ENCODE measurements at places on chromosomes 13 and 19. TPM values are rescaled to one million over a fixed set of nuclear protein-coding genes. Genes with fewer than 3 reads are reported as not detected.

- peaks cover 68% of the 10 kb centered on the region for H3K27me3 ChIP-seq
- peaks cover 6% of the 10 kb centered on the region for H3K36me3 ChIP-seq
- peaks cover 38% of the 10 kb centered on the region for H3K4me1 ChIP-seq
- no peak overlapping the region for H3K4me3 ChIP-seq
- DNase-seq = no peak
- no peak overlapping the region for H3K27ac ChIP-seq
Observed at GRCh38 chr13:48570216-48570828, 37.4 kb upstream of the RCBTB2 start.

DNA sequence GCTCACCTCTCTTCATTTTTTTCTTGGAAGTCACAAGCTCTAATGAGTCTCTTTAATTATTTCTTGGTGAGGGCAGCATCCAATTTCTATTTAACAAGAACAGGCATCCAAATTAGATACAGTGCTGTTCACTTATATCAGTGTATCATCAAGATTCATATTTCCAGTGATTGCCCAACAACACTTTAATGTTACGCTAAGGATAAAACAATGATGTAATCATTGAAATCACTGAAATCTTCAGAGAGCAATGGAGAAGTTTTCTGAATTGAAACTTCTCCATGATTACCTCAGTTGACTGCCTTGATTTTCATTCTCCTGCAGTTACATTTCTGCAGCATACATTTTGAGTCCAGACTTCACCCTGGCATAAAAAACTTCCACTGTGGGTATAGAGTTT, 17.1 kb upstream of the LRCH1 start:
- no peaks in the 10 kb centered on the region for H3K36me3 ChIP-seq
- DNase-seq = no peak
- H3K4me1 ChIP-seq = peaks cover 11% of the 10 kb centered on the region
- H3K27ac ChIP-seq = no peak overlapping the region
- H3K27me3 ChIP-seq = peaks cover 5% of the 10 kb centered on the region

DNA sequence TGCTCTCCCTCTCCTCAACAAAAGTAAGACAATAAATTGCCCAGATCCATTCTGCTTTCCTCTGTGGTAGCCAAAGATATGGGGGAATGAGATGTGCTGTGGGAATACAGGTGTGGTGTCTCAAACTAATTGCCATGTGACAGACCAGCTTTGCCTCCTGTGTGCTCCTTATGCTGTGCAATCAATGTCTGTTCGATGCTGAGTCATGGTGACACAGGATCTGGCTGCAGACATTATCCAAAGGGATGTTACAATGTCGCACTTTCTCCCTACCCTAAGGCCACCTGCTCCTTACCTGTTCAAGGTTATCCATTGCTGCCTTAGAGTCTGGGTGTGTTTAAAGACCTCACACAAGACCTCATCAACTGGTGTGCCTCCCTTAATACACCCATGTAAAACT, 32.5 kb downstream of the FGF14 start:
- no peak overlapping the region for H3K27ac ChIP-seq
- H3K4me3 ChIP-seq = no peak overlapping the region
- DNase-seq = no peak
- no peaks in the 10 kb centered on the region for H3K27me3 ChIP-seq
- H3K36me3 ChIP-seq = no peaks in the 10 kb centered on the region
- H3K4me1 ChIP-seq = no peaks in the 10 kb centered on the region

- DNase-seq = no peak
- no peaks in the 10 kb centered on the region for H3K36me3 ChIP-seq
- H3K4me3 ChIP-seq = no peak overlapping the region
Observed at GRCh38 chr13:66180836-66181235, 1049.3 kb downstream of the PCDH9 start.

GRCh38 chr13:103618151-103618550, 551.9 kb upstream of the SLC10A2 start:
- no peaks in the 10 kb centered on the region for H3K4me1 ChIP-seq
- no peaks in the 10 kb centered on the region for H3K27me3 ChIP-seq
- H3K27ac ChIP-seq = no peak overlapping the region
- no peak for DNase-seq

- H3K27ac ChIP-seq = no peak overlapping the region
- H3K36me3 ChIP-seq = no peaks in the 10 kb centered on the region
- peaks cover 4% of the 10 kb centered on the region for H3K4me1 ChIP-seq
- H3K27me3 ChIP-seq = no peaks in the 10 kb centered on the region
- no peak overlapping the region for H3K4me3 ChIP-seq
- DNase-seq = no peak
Observed at GRCh38 chr13:23771552-23771951, 117.6 kb downstream of the MIPEP start.

DNA sequence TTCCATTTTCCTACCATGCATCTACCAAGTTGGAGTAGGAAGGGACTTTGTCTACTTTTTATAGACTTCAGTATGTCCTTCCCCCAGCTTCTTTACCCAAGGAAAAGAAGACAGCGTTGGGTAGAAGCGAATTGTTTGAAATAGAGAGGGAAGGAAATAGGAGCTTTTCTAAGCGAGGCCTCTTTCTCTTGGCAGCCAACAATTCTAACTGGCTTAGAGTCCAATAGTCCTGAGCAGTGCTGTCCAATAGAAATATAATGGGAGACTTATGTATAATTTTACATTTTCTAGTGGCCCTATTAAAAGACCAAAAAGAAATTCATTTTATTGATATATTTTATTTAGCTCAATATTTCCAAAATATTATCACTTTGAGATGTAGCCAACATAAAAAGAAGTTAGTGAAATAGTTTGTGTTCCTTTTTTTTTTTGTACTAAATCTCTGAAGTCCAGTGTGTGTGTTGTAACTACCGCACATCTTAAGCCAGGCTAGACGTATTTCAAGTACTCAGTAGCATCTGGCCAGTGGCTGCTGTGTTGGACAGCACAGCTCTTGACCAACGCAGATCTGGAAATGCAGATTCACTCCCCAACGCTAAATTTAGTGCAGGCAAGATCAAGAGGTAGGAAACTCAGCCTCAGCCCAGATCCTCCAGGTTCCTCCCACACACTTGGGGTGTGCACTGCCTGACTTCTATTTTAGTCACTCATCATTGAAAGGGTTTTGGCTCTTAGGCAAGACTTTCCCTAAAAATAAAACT, 179.2 kb downstream of the SHISA2 start:
- no peak for DNase-seq
- H3K4me3 ChIP-seq = peak overlapping the region; percentile 27
- H3K27me3 ChIP-seq = peaks cover 2% of the 10 kb centered on the region
- peaks cover 69% of the 10 kb centered on the region for H3K4me1 ChIP-seq

DNA sequence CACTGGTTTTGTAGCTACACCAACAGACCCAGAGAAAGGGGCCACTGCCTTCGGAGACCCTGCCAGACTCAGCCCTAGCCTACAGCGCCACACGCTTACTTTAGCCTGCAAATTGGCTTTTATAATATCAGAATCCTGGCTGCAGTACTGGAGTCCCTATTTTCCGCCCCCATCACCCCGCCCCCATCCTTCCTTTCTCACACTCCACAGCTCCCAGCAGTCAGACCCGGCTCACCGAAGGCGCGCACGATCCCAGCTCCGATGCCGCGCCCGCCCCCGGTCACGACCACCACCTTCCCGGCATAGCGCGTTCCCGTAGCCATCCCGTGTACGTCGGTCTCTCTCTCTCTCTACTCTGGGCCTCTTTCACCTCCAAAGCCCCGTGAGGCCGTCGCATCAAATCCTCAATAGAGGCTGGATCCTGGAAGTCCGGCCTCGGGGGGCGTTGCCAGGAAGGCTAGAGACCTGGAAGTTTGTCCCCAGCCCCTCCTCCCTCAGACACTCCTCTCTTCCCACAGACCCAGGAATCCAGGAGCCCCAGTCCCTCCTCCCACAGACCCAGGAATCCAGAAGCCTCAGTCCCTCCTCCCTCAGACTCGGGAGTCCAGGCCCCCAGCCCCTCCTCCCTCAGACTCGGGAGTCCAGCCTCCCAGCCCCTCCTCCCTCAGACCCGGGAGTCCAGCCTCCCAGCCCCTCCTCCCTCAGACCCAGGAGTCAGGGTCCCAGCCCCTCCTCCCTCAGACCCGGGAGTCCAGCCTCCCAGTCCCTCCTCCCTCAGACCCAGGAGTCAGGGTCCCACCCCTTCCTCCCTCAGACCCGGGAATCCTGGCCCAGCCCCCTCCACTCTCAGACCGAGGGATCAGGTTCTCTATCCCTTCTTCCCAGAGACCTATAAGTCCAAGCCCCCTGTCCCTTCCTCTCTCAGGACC, at the start of gene HSD17B14:
TSS of gene HSD17B14 (minus strand) at position 403 of the 929 bp plus-strand sequence. CDS start at position 323, 80 bp downstream.
- no peaks in the 10 kb centered on the region for H3K36me3 ChIP-seq
- no peak for DNase-seq
- peaks cover 7% of the 10 kb centered on the region for H3K27me3 ChIP-seq
- peaks cover 23% of the 10 kb centered on the region for H3K4me1 ChIP-seq
- peak within 1 kb of the TSS; percentile 87 for H3K27ac ChIP-seq
- peak within 1 kb of the TSS; percentile 84 for H3K4me3 ChIP-seq

DNA sequence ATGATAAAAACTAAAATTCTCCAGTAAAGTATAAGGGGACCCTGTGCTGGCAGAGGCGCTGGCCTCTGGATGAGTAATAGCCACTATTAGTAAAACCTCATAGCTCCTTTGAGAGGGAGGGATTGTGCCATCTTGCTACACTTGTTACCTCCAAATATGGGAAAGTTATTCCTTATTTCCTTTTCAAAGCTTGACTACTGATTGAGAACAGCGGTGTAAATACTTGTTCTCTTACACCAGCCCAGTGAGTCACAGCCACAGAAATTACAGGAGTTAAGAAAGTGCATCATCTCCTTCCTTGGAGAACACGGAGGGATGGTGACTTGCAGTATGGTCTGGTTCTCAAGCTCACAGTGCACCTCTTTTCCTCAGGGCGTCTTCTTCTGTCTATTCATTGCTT, 379.0 kb downstream of the EFNB2 start:
- H3K4me3 ChIP-seq = no peak overlapping the region
- no peak overlapping the region for H3K27ac ChIP-seq
- H3K27me3 ChIP-seq = no peaks in the 10 kb centered on the region
- no peak for DNase-seq

GRCh38 chr19:8025316-8025715, 19.9 kb upstream of the ELAVL1 start:
- no peaks in the 10 kb centered on the region for H3K27me3 ChIP-seq
- H3K4me3 ChIP-seq = no peak overlapping the region
- no peak for DNase-seq
- H3K36me3 ChIP-seq = no peaks in the 10 kb centered on the region

DNA sequence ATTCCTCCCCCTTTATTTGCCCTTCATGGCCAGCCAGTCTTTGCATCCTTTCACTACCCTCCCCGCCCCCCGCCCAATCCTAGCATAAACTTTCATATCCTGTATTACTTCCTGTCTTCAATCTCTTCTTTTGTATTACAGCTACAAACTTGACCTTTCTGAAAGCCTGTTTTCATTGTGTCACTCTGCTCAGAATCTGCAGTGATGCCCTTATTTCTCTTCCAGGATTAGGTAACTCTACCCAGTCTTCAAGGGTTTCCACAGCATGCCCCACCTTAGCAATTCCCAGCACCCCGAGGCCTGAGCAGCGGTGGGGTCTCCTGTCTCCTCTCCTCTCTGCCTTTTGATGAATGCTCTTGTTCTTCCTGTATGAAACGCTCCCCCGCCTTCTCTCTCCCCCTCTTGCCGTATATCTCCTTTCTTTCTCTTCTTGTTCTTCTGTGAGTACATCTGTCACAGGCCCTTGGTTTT, 145.6 kb downstream of the SHISA2 start:
- peaks cover under 1% of the 10 kb centered on the region for H3K4me1 ChIP-seq
- H3K4me3 ChIP-seq = no peak overlapping the region
- no peak overlapping the region for H3K27ac ChIP-seq
- no peaks in the 10 kb centered on the region for H3K36me3 ChIP-seq
- no peaks in the 10 kb centered on the region for H3K27me3 ChIP-seq

DNA sequence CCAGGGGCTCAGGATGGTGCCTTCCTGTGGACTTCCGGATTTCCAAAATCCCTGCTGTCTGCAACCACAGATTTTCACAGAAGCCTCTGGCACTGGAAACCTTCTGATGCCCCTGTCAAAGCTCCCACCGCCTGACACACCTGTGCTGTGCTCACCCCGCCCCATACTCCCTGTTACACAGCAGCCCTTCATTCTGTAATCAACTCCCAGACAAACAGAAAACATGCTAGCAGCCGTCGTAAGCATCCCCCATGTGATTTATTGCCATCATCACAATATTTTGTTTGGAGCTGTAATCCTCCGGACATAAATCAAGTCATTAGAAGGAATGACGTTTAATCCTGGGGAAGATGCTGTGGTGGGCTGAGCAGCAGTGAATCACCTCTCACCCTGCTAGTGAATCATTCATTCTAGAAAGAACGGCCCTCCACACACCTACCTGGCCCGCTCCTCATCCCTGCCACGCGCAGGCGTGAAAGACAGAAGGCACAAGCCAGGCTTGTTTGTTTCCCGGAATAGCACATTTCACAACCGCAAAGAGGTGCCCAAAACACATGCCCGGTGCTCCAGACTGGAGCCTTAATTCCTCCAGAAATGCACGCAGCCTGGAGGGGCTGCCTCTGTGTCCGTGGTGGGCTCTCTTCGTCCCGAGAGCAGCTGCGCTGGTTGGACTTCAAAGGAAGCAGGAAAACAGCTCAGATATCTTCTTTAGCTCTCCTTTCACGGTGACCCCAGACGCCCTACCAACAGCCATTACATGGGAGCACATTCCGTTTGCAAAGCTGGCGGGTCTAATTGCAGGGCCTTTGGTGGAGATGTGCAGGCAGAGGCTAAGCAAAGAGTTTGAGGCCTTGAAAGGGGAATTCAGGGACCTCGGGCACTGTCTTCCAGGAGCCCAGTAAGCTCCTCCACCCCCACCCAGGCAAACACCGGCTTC, 41.3 kb upstream of the KCTD15 start:
- no peaks in the 10 kb centered on the region for H3K4me1 ChIP-seq
- H3K36me3 ChIP-seq = no peaks in the 10 kb centered on the region
- H3K4me3 ChIP-seq = no peak overlapping the region
- no peaks in the 10 kb centered on the region for H3K27me3 ChIP-seq

- no peak for DNase-seq
- H3K4me1 ChIP-seq = no peaks in the 10 kb centered on the region
- no peak overlapping the region for H3K27ac ChIP-seq
- H3K4me3 ChIP-seq = no peak overlapping the region
Observed at GRCh38 chr13:89294115-89294867, 1623.1 kb downstream of the SLITRK5 start.

DNA sequence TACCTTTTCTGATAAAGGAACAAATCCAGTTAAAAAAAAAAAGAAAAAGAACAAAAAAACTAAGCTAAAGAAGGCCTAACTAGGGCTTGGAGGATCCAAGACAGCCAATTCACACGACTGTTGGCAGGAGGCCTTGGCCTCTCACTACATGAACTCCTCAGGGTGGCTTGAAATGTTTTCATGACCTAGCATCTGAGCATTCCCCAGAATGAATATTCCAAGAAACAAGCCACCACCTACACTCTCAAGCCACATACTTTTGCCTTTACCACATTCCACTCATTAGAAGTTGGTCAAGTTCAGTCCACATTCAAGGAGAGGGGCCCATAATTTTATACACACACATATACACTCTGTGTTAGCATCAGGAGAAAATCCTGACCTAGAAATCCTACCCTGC, 97.6 kb upstream of the SIAH3 start:
- DNase-seq = no peak
- H3K27me3 ChIP-seq = peaks cover 3% of the 10 kb centered on the region
- no peak overlapping the region for H3K4me3 ChIP-seq
- H3K36me3 ChIP-seq = peaks cover 1% of the 10 kb centered on the region

PRTN3 gene
- total RNA-seq = not detected

ADGRE3 gene
- not detected for total RNA-seq

FCHO1 gene
- 93.6 TPM for total RNA-seq

TPRX1 gene
- not detected for total RNA-seq

TRAPPC5 gene
- 86.8 TPM for total RNA-seq

ZNF460 gene
- total RNA-seq = 41.4 TPM

MZT1 gene
- 22.8 TPM for total RNA-seq

Measured in activated T-helper 1 cell treated with anti-CD3 and anti-CD28 coated beads, Interleukin-12 subunit alpha, Interleukin-12 subunit beta, Interleukin-2, Interleukin-4 antibody, amounts not matched to agents 30 ng/mL and 10 ng/mL and 1 ng/mL, durations not matched to agents 14 hours and 24 hours and 36 hours (primary cell).